ENCODE measurements at places on chromosomes 1 and 21. TPM values are rescaled to one million over a fixed set of nuclear protein-coding genes. Genes with fewer than 3 reads are reported as not detected.

Gene FAM3B
- not detected for total RNA-seq

DNA sequence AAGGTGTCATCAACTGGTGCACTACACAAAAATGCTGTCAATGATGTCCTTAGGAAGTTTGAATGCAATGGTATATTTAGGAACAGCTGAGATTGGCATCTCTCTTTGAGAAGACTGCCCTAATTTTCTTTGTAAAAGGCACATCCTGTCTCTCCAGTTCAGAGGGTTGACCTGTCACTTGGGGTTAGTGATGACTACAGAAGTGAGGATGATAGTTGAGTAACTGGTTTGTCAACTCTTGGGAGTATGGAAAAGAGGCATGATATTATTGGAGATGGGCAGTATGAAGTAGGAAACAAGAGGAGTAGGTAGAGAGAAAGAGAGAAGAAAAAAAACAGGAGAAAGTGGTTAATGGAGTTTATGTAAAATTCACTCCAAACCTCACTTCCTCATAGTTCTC lies 40.4 kb upstream of the PIGC start:
- DNase-seq: no peak

- DNase-seq: no peak
Measured at GRCh38 chr1:33074193-33074945, 6.6 kb upstream of the AZIN2 start.

DNA sequence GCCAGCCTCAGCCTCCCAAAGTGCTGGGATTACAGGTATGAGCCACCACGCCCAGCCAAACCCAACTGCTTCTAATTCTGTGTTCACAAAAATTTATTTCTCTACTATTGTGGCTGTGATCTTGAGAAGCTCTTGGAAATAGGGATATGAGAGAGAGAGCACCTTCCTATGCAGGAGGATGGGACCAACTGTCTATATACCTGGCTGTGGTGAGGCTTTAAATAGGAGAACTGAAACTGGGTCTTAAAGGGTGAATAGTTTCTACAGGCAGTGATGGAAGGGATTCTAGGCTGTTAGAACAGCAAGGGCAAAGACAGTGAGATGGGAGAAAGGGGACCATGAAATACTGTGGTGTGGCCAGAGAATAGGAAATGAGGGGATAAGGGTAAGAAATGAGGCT lies 8.3 kb upstream of the PTCH2 start:
- no peak for DNase-seq

Data from cerebellum (tissue), 4 donors.